ENCODE measurements at places on chromosomes 6 and 20. TPM values are rescaled to one million over a fixed set of nuclear protein-coding genes. Genes with fewer than 3 reads are reported as not detected.

The DOP1A gene
- 23.8 TPM for total RNA-seq

GRCh38 chr20:36745234-36745926 lies 510 bp downstream of the NDRG3 start:
- DNase-seq = peak; percentile 78

GRCh38 chr6:39157511-39157910 lies 42.5 kb upstream of the SAYSD1 start:
- DNase-seq = no peak

- DNase-seq = no peak
Observed at GRCh38 chr6:13066050-13066449, 262.3 kb downstream of the TBC1D7 start.

The ZSCAN23 gene
- total RNA-seq = 1.6 TPM

DNA sequence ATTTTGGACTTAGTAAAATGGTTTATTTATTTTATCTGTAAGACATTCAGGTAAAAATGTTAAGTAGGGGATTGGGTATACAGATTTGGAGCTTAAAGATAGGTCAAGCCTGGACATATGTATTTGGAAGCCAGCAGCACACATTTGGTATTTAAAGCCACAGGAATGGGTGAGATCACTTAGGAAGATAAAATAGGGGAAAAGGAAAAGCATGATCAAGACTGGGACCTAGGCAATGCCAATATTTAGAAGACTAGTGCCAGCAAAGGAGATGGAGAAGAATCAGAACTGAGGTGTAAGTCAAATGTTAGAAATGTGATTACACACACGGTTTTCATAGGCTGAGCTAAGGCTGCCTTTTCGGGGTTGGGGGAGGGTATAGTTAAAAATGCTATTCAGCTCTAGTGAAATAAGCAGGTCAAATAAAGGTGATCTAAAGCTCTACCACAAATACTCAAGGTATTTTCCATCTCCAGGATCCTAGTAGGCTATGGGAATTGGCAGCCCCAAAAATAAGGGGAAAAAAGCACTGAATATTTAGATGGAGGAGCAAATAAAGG lies 20.6 kb downstream of the SLC2A12 start:
- no peak for DNase-seq

The TRAM2 gene
- total RNA-seq = 10.3 TPM

The TP53TG5 gene
- 2.2 TPM for total RNA-seq

GRCh38 chr20:52263757-52264156 lies 72.2 kb upstream of the ZFP64 start:
- DNase-seq = no peak

The VGLL2 gene
- total RNA-seq = 38.1 TPM

The SLC13A3 gene
- 0.57 TPM for total RNA-seq

The PRSS35 gene
- total RNA-seq = 0.83 TPM

The COL9A3 gene
- 0.94 TPM for total RNA-seq

DNA sequence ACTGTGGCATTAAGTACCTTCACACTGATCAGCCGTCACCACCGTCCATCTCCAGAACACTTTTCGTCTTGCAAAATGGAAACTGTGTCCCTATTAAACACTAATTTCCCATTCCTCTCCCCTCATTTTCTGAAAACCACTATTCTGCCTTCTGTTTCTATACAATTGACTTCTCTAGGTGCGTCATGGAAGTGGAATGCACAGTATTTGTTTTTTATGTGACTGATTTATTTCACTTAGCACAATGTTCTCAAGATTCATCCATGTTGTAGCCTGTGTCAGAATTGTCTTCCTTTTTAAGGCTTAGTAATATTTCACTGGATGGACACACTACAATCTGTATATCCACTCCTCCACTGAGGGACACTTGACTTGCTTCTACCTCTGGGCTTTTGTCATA lies 53.8 kb upstream of the PDE10A start:
- DNase-seq = no peak

GRCh38 chr6:79062708-79063107 lies 15.3 kb downstream of the PHIP start:
- no peak for DNase-seq

DNA sequence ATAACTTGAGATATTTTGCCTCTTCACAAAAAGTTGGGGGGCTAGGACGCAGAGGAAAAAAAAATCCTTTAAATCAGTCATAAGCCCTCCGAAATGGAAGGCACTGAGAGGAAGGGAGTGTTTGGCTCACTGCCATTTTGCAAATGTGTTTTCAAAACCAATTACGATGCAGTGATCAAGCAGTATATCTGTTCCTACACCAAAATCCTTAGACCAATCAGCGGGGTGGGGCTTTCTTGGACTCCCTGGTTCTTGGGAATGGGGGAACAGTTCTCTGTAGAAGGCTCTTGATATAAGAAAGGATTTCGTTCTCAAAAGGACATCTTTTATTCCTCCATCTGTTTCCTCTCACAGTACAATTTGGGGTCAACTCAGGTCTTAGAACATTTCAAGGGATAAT lies 478.6 kb upstream of the JARID2 start:
- DNase-seq = no peak

DNA sequence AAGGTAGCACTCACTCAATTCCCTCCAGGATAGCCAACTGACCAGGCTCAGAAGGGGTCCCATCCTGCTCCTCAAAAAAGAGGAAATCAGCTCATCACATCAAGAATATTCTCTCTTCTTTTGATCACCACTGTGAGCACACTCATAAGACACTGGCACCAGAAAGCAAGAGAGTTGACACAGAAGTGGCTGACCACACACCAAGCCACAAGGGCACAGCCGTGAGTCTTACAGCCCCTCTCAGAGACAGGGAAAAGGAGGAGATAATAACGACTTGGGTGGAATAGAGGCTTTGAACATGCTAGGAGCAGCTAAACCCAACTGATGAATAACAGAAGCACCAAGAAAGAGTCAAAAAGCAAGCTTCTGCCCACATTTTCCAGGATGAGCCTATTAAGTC lies 249.1 kb upstream of the PREP start:
- DNase-seq = no peak

The SALL4 gene
- total RNA-seq = 0.08 TPM
